ENCODE measurements at places on chromosomes 3 and 15.

DNA sequence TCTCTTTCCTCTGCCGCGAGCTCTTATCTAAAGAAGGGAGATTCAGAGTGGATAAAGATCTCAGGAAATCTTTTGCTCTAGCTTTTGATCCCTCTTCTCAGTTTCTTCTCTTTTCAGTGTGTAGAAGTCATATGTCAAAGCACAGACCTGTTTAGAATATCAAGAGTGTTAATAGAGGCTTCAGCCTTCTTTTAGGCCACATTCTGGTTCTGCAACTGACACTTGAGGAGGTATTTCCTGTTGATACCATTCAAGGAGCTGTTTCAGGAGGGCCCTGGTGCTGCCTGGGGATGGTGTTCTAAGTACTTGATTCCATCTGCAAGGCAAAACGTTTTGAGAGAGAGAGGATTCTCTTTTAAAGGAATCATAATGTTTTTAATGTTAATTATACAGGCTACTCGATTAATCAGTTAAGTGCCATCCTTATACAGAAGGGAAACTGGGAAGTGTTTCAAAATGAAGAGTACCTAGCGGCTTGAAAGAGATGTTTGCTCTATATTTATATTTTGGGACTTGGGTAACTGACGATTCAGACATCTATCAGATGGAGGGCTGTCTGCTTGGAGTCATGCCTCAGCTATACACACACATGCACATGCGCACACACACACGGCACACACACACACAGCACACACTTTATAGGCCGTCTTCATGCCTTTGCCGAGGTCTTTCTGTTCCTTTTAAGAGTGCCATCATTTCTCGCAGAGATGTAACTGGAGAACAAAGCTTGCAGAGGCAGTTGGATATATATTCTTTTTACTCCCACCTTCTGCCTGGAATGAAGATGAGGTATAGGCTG lies 313.9 kb downstream of the PTPRG start:
- no peak for DNase-seq

- no peak for DNase-seq
These were observed 125.7 kb downstream of the PDZRN3 start for GRCh38 chr3:73498764-73499622.

- DNase-seq: no peak
These were observed 98.0 kb upstream of the TLE3 start for GRCh38 chr15:70195587-70196305.

DNA sequence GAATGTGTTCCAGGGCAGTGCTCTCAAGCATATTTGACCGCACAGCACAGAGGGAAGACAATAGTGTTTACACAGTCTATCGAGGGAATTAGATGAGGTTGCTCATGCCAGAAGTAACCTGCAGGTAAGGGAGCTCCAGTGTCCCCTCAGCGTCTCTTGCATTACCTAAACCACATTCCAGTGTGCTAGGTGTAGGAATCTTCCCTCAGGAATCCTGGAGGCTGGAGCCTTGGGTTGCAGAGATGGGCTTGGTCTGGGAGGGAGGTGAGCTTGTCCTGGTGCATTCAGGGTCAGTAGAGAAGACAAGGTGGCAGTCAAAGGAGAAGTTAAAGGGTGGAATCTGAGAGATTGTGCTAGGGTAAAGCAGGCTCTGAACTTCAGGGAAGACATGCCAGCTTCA lies 56.3 kb downstream of the SOX14 start:
- DNase-seq: no peak

DNA sequence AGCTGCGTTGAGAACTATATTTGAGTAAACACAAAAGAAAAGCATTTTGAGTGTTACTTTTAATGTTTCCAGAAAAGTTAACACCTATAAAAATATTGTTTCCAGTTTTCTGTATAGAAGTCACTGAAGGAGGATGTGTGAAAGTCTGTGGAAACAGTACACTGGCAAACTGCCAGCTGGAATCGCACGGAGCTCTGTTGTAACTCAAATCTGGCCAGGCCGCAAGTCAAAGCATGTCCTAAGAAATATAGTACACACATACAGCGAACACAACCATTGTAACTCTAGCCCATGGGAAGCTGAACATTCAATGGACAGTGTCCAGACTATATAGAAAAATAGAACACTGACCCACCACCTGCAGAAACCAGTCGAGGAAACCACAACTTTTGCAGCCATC lies 657.2 kb downstream of the FHIT start:
- peak; percentile 78 for DNase-seq

GRCh38 chr3:155481089-155481488 lies 187.6 kb upstream of the STRIT1 start:
- no peak for DNase-seq

- DNase-seq: no peak
These were observed 187.7 kb downstream of the GREM1 start for GRCh38 chr15:32905481-32905880.
